Skin of body (tissue), 3 donors: ENCODE measurements at places on chromosomes 2 and 18. TPM values are rescaled to one million over a fixed set of nuclear protein-coding genes. Genes with fewer than 3 reads are reported as not detected.

DNA sequence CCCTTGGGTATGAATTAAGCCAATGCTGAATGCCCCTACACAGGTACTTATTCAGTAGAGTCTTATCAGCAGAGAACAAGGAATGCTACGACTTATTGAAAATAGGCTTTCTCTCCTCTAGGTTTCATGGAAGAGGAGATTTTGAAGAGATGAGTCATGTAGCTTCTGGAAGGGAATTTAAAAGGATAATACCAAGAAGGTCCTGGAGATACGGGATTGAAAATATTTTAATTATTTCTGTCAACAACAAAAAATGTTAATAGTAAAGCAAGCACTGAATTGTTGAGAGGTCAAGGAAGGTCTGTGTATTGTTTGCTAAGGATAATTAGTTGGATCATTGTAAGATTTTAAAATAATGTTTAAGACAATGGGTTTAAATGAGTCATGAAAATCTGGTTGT lies 293.0 kb upstream of the SPHKAP start:
- DNase-seq, result no peak

- DNase-seq, result no peak
These were observed 69.2 kb upstream of the EPHA4 start for GRCh38 chr2:221641181-221641871.

DNA sequence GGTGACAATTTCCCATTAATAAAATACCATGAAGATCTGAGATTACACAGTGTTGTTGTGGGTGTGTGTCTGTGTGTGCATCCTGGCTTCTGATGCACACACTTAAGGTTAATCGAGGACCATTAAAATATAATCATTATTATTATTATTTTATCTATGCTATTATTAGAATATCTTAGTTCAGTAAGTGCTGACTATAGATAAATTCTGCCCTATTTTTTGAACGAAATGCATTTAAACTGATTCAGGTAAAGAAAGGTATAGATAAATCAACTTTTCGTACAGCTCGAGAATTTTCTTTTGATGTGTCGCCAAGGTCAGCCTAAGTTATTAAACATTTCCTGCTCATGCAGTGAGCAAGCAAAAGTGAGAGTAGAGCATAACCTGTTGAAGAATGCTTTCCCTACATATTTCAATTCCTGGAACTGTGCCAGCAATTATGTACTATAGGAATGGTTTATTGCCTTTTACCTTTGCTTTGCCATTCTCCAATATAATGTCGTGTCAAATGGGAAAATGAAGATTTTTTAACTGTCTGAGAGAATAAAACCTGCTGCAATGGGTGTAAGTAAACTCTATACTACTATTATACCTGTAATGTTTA lies 25.8 kb downstream of the KCNJ3 start:
- DNase-seq, result no peak

DNA sequence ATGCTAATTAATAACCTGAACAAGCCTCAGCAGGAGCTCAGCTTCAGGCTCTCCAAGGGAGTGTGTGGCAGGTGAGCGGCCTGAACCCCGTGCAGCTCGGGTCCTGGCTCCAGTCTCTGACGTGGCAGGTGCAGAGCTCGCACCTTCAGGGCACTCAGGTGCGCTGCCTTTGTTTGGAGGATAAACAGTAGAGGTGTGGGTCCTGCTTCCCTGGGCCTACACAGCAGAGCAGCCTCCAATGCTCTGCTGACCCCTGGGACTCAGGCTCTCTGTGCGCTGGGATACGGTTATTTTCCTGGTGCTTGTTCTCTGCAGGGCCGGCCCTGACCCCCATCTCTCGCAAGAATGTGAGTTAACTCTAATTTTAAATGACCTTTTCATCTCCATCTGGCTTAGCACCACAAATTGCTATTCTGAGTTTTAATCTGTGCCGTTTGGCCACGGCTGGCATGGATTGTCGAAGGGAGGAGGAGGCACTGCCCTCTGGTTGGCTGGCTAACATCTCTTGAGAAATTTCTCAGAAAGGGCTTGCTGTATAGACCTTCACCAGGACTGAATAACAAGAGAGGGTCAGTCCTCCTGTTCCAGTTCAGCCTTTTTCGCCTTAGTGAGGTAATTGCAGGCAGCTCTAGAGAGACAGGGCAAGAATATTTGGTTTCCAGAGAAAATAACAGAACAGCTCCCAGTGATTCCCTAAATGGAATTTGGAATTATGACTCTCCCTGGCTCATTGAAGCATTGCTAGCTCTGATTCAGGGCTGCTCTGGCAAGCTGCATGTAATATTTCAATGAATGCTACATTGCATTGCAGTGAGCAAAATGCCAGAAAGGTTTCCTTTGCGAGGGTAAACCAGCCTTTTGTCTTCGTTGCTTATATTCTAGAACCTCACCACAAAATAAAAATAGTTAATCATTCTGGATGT lies 161.8 kb downstream of the DCDC2C start:
- no peak for DNase-seq

- DNase-seq, result no peak
These were observed 260.0 kb upstream of the SIX2 start for GRCh38 chr2:45269149-45269793.

GRCh38 chr2:9032536-9033255 lies 29.2 kb upstream of the MBOAT2 start:
- no peak for DNase-seq

ACOXL gene
- 0.30 TPM for total RNA-seq
